ENCODE measurements at places on chromosomes 1 and 21.

DNA sequence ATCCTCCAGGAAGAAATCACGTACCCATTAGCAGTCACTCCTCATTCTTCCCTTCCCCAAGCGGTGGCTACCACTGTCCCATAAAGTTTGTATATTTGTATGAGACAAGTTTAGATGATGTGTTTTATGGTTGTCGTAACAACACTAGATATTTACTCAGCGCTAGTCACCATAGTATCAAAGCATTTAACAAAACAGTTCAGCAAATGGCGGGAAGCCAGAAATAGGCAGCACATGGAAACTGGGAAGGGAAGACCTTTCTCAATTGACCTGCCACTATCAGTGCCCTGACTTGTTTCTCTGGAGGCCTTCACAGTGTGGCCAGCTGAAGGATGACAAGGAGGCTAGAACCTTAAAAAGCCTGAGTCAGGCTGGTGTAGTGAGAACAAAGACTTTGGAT is 31.1 kb downstream of the CNST start:
- DNase-seq = peak; percentile 44

DNA sequence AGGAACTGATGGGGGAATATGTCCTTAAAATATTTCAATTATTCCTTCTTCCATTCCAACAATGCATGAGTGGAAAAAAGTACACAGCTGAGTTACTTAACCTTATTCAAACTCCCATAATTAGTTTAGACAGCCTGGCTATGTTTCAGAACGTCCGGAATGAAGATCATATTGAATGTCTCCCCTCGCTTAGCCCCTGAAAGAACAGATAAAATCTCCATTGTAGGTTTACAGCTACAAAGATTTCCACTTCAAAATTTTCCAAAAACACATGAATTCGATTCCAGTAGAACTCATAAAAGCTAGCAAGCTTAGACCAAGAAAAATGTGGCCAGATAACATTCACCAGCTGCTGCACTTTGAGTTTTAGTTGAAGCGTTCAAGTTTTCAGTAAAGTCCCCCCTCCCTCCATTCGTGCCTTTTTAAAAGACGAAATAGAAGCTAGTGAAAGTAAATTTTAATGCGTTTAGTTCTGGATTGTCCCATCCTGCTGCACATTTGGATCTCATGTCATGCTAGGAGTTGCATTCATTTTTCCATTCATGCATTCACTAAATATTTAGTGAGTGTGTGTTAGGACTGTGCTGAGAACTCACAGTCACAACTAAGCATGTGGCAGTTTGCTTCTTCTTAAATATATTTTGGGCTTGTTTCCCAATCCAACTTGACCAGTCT is 29.4 kb upstream of the SSX2IP start:
- DNase-seq = no peak

DNA sequence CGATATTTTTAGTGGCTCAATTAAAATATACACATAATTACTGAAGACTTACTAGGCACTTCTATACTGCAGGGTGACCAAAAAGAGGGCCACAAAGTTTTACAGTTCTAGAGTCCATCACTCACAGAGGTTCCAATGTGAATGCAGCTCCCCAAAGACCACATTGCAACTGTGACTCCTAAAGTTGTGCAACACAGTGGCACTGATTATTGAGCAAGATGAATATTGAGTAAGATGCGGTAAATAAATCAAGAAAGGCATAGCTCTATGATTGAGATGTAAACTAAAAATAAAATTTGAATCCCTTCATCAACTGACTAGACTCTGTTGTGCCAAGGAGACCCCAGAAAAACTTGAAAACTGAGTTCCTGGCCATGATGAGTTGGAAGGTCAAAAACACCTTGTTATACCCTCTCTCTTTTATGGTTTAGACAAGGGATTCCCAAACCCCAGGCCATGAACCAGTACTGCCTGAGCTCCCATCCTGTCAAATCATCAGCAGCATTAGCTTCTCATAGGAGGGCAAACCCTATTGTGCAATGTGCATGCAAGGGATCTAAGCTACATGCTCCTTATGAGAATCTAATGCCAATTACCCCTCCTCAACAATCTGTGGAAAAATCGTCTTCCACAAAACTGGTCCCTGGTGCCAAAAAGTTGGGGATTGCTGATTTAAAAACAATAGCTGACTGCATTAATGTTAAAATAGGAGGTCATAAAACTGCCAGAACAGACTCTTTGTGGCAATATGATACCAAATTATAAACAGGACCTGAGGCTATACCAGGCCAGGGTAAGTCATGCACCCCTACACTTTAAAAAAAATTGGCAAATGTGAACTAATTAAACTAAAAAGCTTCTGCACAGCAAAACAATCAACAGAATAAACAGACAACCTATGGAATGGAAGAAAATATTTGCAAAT is 94.3 kb downstream of the ADGRL4 start:
- no peak for DNase-seq

- no peak for DNase-seq
These were observed 44.3 kb upstream of the WNT2B start for GRCh38 chr1:112464501-112464900.

GRCh38 chr1:145926686-145927062 is 610 bp downstream of the RBM8A start:
- no peak for DNase-seq
